ENCODE measurements at places on chromosomes 3 and 15. TPM values are rescaled to one million over a fixed set of nuclear protein-coding genes. Genes with fewer than 3 reads are reported as not detected.

Gene CATSPER2
- 2.5 TPM for total RNA-seq

Gene GANC
- 21.4 TPM for total RNA-seq

Gene CACNA2D2
- total RNA-seq, result 1.5 TPM

Gene SLC28A2
- not detected for total RNA-seq

Gene LMOD3
- not detected for total RNA-seq

Gene COL6A5
- total RNA-seq, result not detected

Gene KPNA1
- total RNA-seq, result 21.8 TPM

Gene ADCY5
- not detected for total RNA-seq

Gene ARHGAP11A
- 2.0 TPM for total RNA-seq

Gene HLTF
- total RNA-seq, result 3.5 TPM

Gene GRM2
- 1.6 TPM for total RNA-seq

Gene C2CD4A
- 0.21 TPM for total RNA-seq

Gene DNAH12
- total RNA-seq, result 0.63 TPM

Gene CPNE9
- not detected for total RNA-seq

Gene PLAAT1
- 0.52 TPM for total RNA-seq

Gene FAM131A
- 5.7 TPM for total RNA-seq

Gene CCDC191
- 4.3 TPM for total RNA-seq

Gene ZIC1
- total RNA-seq, result not detected

Gene MITF
- 2.1 TPM for total RNA-seq

Gene CFAP44
- 5.8 TPM for total RNA-seq

Gene GNB4
- total RNA-seq, result 22.6 TPM

Gene EPHB1
- 0.63 TPM for total RNA-seq

Gene COL8A1
- not detected for total RNA-seq

Gene THRB
- 0.94 TPM for total RNA-seq

Gene CFAP161
- total RNA-seq, result 3.7 TPM

Gene SH2D7
- total RNA-seq, result not detected

Gene C3orf49
- total RNA-seq, result not detected

Gene VEPH1
- 8.8 TPM for total RNA-seq

Gene ALPK3
- total RNA-seq, result 0.10 TPM

All from mononuclear cell (primary cell).